ENCODE measurements at places on chromosomes 2 and 18. TPM values are rescaled to one million over a fixed set of nuclear protein-coding genes. Genes with fewer than 3 reads are reported as not detected.

- DNase-seq: no peak
Observed at GRCh38 chr2:201972621-201973255, 60.9 kb upstream of the FZD7 start.

KCNG3 gene
- 0.66 TPM for polyA plus RNA-seq

LAMA3 gene
- 1.8 TPM for polyA plus RNA-seq

- DNase-seq: no peak
Observed at GRCh38 chr18:62165583-62165982, 21.3 kb downstream of the PIGN start.

- DNase-seq: peak; percentile 67
Observed at GRCh38 chr2:29920130-29920577, 1.2 kb downstream of the ALK start.

MLPH gene
- polyA plus RNA-seq: 6.7 TPM

- no peak for DNase-seq
Observed at GRCh38 chr18:70334728-70335329, 46.0 kb downstream of the SOCS6 start.

- DNase-seq: no peak
Observed at GRCh38 chr2:234027641-234028040, 22.9 kb upstream of the SPP2 start.

DNA sequence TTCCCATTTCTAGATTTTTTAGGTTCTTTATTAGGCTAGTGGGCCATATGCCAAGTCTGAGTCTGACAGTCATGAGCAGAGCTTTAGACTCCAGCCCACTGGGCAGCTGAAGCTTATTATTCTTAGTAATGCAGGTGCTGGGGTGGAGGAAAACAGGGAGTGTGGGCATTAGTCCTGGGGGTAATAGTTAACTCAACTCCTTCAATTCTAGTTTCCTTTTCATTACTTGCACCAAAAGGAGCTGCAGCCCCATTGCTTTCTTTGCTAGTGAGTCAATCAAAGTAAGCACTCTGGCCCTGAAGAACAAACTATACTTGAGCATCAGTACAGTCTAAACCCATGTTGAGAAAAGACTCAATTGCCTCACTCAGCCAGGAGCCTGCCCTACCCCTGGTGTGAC is 35.5 kb downstream of the ICOS start:
- no peak for DNase-seq

DNA sequence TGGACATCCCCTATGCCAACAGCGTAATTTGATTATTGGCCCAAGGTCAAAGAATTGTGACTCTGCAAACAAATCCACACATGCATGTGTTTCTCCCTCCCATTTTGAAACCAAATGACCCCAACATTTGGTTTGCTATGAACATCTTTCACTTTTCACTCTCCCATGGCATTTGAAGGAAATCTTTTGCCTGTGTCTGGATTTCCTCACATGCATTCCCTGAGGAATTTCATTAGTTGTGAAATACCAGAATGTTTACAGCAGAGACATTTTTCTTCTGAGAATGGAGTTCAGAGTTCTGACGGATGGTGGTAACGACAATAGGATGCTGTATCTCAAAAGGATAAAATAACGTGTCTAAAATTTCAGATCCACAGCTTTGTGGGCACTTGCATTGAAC is 60.3 kb upstream of the LMAN1 start:
- DNase-seq: no peak

GRCh38 chr2:134642938-134643337 is 75.9 kb downstream of the TMEM163 start:
- DNase-seq: no peak

GRCh38 chr2:74000666-74001065 is 16.0 kb downstream of the TET3 start:
- no peak for DNase-seq

Data from right renal pelvis (tissue), 4 donors.